Stimulated activated CD4-positive, alpha-beta T cell treated with anti-CD3 and anti-CD28 coated beads, Interleukin-4, amount 100 ng/mL, for 24 hours (primary cell): ENCODE measurements at places on chromosomes 1 and 21.

DNA sequence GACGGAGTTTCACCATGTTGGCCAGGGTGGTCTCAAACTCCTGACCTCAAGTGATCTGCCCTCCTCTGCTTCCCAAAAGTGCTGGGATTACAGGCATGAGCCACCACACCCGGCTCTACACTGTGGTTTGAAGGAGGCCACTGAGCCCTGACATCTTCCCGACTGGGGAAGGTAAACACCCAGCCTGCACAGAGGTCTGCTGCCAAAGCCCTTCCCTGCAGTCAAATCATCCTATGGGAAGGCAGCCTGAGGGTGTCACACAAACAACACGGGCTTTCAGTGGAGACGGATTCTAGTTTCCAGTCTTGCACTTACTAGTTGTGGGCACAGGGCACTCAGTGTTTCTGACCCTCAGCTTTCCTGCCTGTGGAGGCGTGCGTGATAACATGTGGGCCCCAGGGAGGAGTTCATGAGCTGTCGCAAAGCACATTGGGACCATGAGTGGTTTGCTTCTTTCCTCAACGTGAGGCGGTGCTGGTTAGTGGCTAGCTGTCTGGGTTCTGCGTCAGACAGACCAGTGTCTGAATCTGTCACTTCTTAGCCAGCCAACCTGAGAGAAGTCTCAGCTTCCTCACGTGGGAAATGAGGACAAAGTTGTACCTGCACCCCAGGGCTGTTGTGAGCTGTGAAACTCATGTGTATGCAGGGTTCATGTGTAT lies 21.5 kb upstream of the OPRD1 start:
- no peak for DNase-seq

DNA sequence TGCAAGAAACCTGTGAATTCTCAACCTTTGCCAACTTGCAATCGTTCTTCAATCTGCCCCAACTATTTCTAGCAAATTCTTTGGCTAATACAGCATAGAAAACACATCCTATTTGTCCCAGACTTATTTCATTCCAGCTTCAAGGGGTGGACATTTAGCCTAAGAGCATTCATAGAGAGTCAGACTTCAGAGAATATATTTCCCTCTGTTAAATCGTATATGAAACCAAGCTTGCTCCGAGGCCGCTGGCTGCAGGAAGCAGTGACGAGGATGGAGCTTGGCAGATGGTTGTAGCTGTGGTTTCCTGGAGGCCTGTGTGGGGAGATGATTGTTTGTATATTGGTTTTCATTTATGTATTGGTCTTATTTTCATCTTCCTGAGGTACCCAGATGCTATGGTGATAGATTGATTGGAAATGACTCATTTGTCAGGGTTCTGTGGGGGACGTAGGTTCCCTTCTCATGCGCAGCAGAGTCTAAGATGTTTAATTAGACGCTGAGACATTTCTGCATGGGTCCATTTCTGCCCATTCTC lies 26.1 kb downstream of the MAN1C1 start:
- peak; percentile 65 for DNase-seq

DNA sequence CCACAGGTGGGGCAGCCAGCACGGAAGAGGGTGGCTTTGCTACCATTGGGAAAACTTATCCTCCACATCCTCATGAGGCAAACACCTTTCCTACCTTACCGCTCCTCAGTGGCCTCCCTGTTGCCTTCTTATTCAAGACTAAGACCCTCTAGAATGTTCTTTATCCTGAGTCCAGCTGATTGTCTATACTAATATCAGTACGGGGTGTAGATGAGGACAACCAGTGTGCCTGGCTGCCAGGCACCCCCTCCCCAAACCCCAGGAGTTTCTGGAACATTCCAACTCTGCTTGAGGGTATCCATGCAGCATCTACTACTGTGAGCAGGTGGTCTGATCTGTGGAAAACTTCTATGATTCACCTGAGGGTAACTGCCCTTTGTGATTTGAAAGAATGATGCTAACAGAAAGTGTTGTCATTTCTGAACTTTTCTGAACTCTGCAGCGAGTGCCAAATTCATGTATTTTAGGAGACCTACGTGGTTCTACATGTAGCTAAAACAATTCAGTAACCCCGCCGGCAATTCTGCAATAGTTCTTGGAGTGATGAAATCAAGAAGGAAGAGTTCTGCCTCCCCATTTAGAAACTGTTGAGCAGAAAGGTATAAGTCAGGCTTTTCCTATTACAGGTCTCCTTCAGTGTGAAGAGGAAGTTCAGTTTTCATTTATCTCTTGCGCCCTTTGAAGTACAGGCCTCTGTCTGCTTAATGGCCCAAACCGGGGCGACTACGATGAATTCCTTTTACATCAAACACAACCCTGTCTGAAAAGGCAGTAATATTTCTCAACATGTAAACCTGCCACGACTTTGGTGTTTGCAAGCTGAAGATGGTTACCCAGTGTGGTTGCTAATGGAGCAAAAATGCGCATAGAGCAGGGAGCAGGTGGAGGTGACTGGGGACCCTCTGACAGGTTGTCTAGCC lies 80.4 kb downstream of the RUNX1 start:
- peak; percentile 59 for DNase-seq

DNA sequence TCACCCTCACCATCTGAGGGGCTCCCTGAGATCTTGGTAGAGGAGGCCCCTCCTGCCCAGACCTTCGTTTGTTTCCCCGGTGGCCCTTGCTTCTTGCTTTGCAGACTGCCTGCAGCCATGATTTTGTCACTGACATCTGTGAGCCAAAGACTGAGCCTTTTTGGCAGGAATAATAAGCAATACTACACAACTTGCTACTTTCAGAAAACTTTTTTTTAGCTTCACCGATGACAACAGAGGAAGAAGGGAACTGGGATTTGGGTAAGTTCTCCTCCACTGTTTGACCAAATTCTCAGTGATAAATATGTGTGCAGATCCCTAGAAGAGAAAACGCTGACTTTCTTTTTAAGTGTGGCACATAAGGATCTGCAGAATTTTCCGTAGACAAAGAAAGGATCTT lies 11.7 kb upstream of the CD101 start:
- no peak for DNase-seq

GRCh38 chr21:46437511-46437910 lies 21.2 kb upstream of the DIP2A start:
- no peak for DNase-seq

- DNase-seq: no peak
Observed at GRCh38 chr1:108551137-108551862, 8.6 kb upstream of the EEIG2 start.

DNA sequence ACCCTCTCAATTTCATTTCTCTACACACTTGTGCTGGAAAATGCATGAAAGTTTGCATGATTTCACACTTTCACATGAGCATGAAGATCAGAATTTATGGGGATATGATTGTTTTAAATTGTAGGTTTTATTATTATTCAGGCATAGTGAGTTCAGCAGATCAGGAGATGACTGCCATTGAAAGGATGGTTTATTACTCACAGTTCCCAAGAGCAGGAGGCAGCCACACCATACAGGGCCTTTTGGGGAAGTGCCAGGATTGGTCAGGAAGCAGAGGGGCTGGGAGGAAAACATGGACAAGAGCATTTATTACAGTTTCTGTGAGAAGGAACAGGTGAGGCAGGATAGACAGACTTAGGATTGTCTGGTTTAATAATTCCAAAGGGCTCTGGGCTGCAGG lies 114.6 kb upstream of the KCNJ15 start:
- no peak for DNase-seq

DNA sequence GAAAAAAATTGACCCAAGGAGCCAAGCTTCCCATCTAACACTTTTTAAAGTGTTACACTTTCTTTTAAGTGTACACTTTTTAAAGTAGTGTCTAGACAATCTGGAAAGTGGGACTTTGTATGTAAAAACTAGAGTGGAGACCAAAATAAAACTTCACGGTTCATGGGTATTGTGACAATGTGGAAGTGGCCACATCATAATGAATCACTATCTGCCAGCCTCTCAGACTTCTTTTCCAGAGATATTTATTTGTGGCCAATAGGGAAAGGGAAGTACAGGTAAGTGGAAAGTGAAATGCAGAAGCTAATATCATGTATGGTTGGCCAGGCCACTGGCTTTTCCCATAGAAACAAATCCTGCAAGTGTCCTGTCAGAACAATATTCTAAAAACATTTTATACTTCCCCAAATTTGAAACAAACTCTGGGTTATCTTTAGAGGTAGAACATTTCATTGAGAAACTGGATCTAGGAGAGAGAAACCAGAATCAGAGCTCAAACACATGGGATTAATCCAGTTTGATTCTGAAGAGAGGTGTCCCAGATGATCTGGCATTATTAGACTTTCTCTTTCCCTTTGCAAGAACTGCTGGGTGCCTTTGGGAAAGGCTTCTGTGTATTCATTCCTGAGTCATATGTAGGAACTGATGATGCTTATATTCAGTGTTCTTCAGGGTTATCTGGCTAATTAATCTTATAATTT lies 2.0 kb downstream of the TNFSF18 start:
- no peak for DNase-seq
